ENCODE measurements at places on chromosomes 2 and 18.

DNA sequence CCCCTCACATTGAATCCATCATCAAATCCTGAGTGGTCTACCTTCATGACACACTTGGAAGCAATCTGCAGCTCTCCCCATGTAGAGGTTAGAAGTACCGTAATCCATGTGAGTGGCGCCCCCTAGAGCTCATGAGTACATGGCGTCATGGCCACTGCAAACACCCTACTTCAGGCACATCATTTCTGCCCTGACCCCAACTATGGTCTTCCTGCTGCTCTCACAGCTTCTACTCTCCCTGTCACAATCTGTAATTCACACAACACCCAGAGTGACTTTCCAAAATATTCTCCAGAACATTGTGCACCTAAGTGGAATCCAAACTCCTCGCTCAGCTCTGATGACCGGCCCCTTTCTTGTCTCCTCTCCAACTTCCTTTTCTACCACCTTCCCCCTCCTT is 141.9 kb downstream of the ANKRD44 start:
- DNase-seq, result peak; percentile 73

DNA sequence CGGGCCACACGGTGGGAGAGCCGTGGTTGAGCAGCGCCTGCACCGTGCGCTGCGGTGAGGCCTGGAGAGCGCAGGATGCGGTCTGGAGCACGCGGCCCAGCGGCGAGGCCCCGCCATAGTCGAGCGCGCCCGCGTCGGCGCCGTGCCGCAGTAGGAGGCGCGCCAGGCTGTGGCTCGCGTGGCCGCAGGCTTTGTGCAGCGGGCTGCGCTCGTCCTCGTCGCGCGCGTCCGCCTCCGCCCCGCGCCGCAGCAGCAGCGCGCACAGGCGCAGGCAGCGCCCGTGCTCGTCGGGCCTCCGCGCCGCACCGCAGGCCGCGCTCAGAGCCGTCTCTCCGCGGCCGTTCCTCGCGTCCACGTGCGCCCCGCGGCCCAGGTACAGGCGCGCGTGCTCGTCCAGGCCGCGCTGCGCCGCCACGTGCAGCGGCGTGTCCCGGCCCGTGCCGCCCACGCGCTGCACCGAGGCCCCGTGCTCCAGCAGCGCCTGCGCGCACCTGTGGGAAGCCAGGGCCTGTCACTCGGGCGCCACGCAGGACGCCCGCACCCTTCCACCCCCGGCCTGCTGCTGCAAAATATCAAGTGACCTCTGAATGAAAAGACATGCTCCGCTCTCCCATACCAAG is 46.3 kb upstream of the GBX2 start:
- no peak for DNase-seq

- no peak for DNase-seq
These were observed 426.7 kb downstream of the SETBP1 start for GRCh38 chr18:45107425-45107824.

GRCh38 chr18:37419315-37419714 is 146.3 kb downstream of the CELF4 start:
- no peak for DNase-seq

GRCh38 chr2:153004627-153005026 is 286.2 kb downstream of the ARL6IP6 start:
- no peak for DNase-seq

DNA sequence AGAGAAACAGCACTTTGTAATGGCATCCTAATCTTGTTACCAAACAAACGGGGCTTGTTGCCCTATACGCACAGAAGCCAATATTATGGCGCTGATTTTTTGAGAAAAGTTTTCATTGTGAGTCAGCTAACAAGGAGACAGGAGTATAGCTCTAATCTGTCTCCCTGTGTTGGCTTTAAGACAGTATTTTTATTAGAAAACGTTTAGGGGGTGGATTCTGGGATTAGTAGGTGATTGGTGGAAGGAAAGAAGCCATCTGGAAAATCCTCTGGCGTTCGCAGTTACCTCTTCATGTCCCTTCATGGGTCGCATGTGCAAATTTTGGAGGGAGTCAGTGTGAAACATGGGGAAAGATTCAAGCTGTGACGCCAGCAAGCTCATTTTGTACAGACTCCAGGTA is 698 bp upstream of the TMEM237 start:
- DNase-seq, result no peak

- DNase-seq, result peak; percentile 70
These were observed 8.8 kb downstream of the RALB start for GRCh38 chr2:120261387-120262006.

Data from activated CD4-positive, alpha-beta T cell treated with anti-CD3 and anti-CD28 coated beads, Interleukin-10, Interleukin-2, amounts not matched to agents 100 ng/mL and 50 ng/mL, durations not matched to agents 16 hours and 8 hours (primary cell).